ENCODE measurements at places on chromosomes 16 and 17.

DNA sequence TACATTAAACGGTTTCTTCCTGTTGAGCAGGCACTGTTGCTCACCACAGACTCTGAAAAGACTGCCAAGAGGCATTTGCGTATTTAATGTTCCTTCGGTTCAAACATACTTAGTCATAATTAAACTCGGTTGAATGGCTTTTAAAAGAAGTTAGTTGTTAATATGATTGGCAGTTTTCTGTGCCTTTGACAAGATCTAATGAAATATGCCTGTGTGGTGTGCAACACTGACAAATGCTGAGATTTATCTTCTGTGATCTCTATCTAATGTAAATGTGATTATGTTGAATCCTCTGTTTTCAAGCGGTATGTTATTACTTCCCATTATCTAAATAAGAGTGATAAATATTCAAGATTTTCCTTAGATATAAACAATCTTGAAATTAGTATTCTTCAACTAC, 1046.6 kb downstream of the CDH8 start:
- no peak for DNase-seq

DNA sequence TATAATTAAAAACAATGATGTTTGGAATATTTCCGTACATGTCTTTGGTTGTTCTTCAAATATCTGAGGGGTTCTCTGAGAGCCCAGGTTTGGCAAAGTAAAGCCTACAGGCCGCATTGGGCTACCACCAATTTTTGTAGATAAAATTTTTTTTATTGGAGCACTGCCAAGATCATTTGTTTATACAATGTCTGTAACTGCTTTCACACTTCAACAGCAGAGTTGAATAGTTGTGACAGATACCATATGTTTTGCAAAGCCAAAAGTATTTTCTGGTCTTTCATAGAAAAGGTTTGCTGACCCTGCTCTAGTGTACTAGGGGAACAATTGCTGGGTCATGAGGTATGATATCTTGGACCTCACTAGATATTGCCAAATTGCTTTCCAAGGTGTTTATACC, 10.5 kb downstream of the PPM1D start:
- DNase-seq: no peak

DNA sequence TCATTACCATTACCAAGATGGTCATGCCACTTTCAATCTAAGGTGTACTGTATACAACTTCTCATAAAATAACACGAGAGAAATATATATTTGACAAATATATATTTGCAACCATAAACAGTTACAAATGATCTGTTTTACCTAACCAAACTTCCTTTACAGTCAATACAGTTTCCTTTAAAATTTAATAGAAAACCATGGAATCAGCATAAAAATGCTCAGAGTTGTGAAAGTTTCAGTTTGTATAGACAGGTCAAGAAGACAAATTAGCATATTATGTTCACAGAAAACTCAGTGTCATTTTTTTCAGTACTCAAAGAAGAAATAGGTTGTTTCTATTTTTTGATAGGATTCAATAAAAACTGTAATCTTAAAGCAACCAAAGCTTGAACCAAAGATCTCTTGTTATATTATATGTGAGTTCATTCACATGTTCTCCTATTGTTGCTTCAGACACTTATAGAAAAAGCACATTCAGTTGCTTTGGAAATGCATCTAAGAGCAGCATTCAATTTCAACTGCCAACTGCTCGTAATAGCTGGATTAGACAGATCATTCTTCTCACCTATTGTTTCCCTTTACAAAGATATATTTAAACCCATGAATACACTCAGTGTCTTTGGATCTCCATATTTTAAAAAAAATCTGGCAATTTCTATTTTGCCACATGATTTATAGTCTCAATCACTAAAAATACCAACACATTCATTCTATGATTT, 15.1 kb downstream of the SSH2 start:
- DNase-seq: no peak

DNA sequence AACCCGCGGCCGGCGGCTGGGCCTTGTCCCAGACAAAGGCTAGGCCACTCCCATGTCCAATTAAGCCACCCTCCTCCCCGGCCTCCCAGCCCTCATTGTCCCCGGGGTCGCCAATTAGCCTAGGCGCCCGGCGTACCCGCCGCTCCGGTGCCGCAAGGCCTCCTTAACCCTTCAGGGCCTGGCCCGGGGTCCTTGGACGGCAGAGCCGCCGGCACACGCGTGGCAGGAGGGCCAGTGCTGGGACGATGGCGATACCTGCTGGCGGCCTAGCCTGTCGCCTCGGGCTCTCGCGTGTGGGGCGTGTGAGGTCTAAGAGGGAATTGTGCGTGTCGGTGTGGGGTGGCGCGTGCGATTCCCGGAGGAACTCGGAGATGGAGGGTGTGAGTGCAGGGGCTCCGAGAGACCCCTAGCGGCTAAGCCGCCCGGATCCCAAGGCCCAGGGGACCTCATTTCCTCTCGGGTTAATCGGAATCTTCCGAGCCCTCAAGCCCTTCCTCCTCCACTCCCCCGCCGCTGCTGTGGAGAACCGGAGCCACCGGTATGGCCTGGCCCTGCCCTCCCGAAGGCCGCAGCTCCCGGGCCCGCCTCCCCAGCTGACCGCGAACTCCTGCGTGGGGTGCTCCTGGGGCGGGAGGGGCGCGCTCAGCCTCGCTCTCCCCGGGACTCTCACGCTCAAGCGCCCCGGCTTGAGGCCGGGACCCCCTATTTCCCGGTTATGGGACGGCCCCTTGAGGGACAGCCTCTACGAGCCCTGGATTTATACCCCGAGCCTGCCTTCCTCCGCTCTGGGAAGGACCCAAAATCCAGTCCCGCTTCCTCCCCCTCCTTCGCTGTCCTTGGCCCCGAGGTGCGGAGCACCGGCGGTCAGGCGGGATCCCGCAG, 11.9 kb downstream of the TBX2 start:
- DNase-seq: peak; percentile 87

GRCh38 chr17:72183194-72183685, 62.4 kb downstream of the SOX9 start:
- no peak for DNase-seq

DNA sequence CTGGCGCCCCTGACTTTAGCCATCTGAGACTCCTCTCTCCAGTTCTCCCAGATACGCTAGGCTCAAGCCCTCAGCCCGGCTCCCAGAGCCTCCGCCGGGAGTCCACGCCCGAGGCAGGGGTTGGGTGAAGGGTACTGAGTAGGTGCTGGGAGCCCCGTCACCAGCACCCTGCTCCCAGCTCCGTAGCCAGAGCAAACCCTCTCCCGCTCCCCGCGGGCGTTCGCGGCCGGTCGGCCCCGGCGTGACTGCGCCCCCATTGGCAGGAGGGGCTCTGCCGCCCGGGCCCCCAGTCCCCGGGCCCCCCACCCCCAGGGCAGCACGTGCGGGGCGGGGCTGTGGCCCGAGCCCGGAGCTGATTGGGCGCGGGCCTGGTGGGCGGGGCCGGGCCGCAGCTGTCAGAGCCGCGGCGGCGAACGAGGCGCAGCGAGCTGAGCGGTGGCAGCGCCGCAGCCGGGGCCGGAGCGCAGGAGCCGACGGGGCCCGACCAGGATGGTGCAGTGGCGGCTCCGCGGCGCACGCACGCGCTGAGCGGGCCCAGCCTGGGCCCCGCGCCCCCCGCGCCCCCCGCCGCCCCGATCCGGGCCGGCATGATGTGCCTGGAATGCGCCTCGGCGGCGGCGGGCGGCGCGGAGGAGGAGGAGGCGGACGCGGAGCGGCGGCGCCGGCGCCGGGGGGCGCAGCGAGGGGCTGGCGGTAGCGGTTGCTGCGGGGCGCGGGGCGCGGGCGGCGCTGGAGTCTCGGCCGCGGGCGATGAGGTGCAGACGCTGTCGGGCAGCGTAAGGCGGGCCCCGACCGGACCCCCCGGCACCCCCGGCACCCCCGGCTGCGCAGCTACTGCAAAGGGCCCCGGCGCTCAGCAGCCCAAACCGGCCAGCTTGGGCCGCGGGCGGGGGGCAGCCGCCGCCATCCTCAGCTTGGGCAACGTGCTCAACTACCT, at the start of gene SPNS2:
Gene SPNS2 (plus strand): TSS at position 421 of the 937 bp plus-strand sequence. CDS start 167 bp downstream, at position 588.
- no peak for DNase-seq

GRCh38 chr17:50634224-50634914, at the start of gene ABCC3:
TSS of gene ABCC3 (plus strand) at chr17:50634881. CDS start at chr17:50634937, 56 bp downstream.
- DNase-seq: no peak

DNA sequence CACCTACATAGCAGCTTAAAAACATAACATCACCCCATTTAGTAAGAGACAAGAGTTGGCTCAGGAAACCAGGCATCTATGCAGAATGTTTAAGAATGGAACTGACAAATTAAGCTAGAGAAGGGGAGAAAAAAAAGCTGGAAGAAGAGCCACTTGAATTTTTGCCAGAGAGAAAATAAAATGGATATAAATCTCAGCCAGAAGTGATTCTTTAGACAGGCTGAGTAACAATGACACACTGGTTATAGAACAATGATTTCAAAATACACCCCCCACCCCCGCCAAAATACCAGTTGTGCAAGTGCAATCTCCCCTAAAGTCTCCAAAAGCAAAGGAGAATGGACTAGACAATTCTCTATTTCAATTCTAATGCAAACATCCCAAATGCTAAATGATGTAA, 22.4 kb downstream of the LSM12 start:
- no peak for DNase-seq

DNA sequence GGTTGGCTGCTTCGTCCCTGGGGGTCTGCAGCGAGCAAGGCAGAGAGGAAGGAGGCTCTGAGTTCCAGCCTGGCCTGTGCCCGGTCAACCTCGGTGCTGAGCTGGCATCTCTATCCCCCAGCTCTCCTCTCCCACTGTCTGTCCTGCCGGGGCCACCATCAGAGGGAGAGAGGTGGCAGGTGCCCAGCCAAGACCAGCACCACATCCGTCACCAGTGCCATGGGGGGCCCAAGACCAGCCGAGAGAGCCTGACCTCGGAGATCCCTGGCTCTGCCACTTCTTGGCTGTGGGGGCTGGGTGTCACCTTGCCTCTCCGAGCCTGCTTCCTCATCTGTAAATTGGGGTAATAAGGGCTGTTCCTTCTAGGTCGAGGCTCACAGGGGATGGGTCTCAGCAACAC, 560 bp upstream of the P2RX1 start:
- no peak for DNase-seq

- DNase-seq: no peak
Measured at GRCh38 chr16:35733278-35733965, 2274.0 kb downstream of the TP53TG3F start.

DNA sequence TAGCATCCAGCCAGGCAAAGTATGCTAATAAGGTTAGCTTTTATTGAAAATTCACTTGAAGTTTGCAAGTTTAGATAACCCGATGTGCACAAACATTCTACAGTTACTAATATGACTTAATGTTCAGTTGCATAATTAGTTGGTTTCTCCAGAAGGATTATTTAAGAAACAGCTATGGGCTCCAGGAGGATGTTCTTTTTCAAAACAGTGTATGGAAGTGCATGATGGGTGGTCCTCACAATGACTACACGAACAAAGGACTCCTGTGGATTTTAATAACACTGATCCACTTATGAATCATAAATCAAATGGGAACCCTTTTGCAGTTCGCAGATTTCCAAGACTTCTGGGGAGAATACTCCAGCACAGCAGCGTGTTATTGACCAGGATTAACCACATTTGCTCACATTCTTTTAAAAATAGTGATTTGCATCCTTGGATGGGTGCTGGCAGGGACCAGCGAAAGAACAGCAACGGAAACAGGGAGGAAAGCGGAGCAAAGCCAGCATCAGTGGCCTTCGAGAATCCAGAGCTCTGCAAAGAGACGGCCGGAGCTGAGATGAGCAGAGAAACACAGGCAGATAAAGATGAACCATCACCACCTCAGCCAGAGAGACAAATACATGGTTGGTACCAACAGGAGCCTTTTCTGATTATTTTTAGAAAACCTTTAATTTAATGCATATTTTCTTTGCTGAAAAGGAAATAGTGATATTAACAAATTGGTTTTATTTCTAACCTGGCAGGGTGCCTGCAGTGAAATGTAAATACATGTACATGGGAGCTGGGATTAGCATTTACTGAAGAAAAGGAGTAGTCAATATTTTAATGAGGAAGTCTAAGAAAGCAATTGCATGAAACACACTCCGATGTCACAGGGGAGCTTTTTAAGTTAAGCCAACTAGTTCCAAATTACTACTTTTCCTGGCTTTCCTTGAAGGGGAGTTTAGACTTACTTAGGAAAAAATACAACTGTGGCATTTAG, 623.2 kb upstream of the ZFHX3 start:
- no peak for DNase-seq

GRCh38 chr17:40956401-40957254, 10.1 kb downstream of the KRT39 start:
- no peak for DNase-seq

- no peak for DNase-seq
Measured at GRCh38 chr17:67449845-67450755, 73.0 kb downstream of the PITPNC1 start.

DNA sequence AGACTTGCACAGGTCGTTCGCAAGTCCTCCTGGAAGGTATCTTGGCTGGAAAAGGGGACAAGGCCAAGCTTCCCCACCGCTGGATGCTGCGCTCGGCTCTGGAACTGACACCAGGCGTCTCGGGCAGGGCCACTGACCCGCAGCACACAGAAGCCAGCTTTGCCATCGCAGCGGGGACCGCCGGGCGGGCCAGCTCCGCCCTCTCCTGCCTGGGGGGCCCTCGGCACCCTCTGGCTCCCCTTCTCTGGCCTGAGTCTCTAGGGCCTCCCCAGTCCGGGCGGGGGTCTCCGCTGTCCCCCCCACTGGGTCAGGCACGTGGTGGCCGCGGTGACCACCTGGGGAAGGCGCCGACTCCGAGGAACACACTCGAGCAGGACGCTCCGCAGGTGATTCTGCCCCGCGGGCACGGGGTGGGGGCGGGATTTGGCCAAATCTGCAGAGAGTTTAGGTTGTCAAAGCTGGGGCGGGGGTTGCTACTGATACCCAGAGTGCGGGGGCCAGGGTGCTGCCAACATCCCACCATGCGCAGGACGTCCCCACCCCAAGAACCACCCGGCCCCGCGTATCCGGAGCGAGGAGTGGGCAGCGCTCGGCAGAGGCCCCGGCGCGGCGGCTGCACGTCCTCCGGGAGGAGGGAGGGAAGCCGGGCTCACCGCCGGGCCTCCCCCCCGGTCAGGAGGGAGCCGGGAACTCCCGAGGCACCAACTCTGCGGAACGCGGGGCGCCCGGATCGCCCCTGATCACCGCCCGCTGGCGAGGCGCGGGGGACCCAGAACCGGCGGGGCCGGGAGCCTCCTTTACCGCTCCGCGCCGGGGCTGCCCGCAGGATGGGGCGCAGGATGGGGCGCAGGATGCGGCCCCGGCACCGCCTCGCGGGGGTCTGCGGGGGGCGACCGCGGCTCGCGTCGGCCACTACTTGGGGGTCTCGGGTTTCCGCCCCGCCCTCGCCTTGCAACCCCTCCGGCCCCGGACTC, 744 bp upstream of the METRNL start:
- DNase-seq: no peak

DNA sequence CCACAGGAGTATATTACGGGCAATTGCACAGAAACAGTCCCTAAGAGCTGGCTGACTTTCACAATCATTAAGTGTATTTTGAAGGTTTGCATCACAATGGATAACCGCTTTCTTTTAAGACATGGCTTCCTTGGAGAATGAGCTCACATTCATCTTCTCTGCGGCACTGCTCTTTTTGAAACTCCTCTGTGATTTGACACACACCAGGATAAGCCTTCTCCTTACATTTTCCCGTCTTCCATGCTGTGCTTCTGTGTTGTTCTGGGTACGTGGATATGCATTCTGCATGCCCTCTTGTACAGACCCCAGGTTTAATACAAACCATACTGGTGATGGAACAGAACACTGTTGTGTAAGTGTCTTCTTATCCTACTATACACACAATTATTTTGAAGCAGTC, 89.5 kb upstream of the METRNL start:
- DNase-seq: peak; percentile 28
